Naive thymus-derived CD4-positive, alpha-beta T cell (primary cell): ENCODE measurements at places on chromosomes 2 and 18.

DNA sequence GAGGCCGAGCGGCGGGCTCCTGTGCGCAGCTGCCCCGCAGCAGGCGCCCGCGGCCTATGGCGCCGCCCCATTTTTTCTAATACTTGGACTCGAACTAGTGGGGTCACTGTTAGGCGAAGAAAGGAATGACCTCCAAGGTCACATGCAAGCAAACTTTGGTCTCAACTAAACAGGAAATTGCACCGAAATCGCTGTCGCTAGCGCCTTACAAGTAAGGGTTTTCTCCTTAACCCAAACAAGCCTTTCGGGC, 339 bp downstream of the ACAA2 start:
- DNase-seq = no peak
- peak overlapping the region; percentile 87 for H3K4me3 ChIP-seq
- no peaks in the 10 kb centered on the region for H3K36me3 ChIP-seq

GRCh38 chr18:20975077-20975476, 136.5 kb downstream of the ROCK1 start:
- H3K36me3 ChIP-seq = peaks cover 11% of the 10 kb centered on the region
- no peaks in the 10 kb centered on the region for H3K4me1 ChIP-seq
- DNase-seq = no peak
- H3K4me3 ChIP-seq = no peak overlapping the region
- no peak overlapping the region for H3K27ac ChIP-seq
- H3K27me3 ChIP-seq = no peaks in the 10 kb centered on the region

- H3K36me3 ChIP-seq = no peaks in the 10 kb centered on the region
- no peak for DNase-seq
- H3K27ac ChIP-seq = no peak within 1 kb of the TSS
- no peaks in the 10 kb centered on the region for H3K4me1 ChIP-seq
- H3K4me3 ChIP-seq = no peak within 1 kb of the TSS
These were observed at the start of gene KIF1A for GRCh38 chr2:240819858-240820606. TSS of gene KIF1A (minus strand) at chr2:240820219. CDS start at chr2:240797752, 22,467 bp downstream.

GRCh38 chr2:70750320-70750719, 17.7 kb downstream of the ADD2 start:
- H3K4me3 ChIP-seq = no peak overlapping the region
- H3K27ac ChIP-seq = no peak overlapping the region
- H3K36me3 ChIP-seq = no peaks in the 10 kb centered on the region
- no peaks in the 10 kb centered on the region for H3K27me3 ChIP-seq
- H3K4me1 ChIP-seq = no peaks in the 10 kb centered on the region
- no peak for DNase-seq

- H3K4me3 ChIP-seq = no peak overlapping the region
- no peak overlapping the region for H3K27ac ChIP-seq
- no peaks in the 10 kb centered on the region for H3K4me1 ChIP-seq
- no peaks in the 10 kb centered on the region for H3K36me3 ChIP-seq
- DNase-seq = no peak
- H3K27me3 ChIP-seq = no peaks in the 10 kb centered on the region
These were observed 22.3 kb upstream of the DYNC2LI1 start for GRCh38 chr2:43751476-43751990.

- no peaks in the 10 kb centered on the region for H3K4me1 ChIP-seq
- H3K36me3 ChIP-seq = no peaks in the 10 kb centered on the region
- DNase-seq = no peak
- H3K27me3 ChIP-seq = no peaks in the 10 kb centered on the region
These were observed 18.4 kb downstream of the STK25 start for GRCh38 chr2:241489733-241490680.

GRCh38 chr2:81901017-81901416, 1596.5 kb upstream of the LRRTM1 start:
- no peak overlapping the region for H3K27ac ChIP-seq
- no peaks in the 10 kb centered on the region for H3K36me3 ChIP-seq
- no peak overlapping the region for H3K4me3 ChIP-seq
- no peaks in the 10 kb centered on the region for H3K4me1 ChIP-seq

- no peak for DNase-seq
- H3K4me1 ChIP-seq = no peaks in the 10 kb centered on the region
- no peaks in the 10 kb centered on the region for H3K27me3 ChIP-seq
- H3K4me3 ChIP-seq = no peak overlapping the region
- no peaks in the 10 kb centered on the region for H3K36me3 ChIP-seq
These were observed 115.2 kb downstream of the GALNT3 start for GRCh38 chr2:165678882-165679281.

- no peak for DNase-seq
- H3K27me3 ChIP-seq = no peaks in the 10 kb centered on the region
- no peak overlapping the region for H3K27ac ChIP-seq
- H3K36me3 ChIP-seq = no peaks in the 10 kb centered on the region
These were observed 670.4 kb downstream of the KCNJ3 start for GRCh38 chr2:155368934-155369333.

DNA sequence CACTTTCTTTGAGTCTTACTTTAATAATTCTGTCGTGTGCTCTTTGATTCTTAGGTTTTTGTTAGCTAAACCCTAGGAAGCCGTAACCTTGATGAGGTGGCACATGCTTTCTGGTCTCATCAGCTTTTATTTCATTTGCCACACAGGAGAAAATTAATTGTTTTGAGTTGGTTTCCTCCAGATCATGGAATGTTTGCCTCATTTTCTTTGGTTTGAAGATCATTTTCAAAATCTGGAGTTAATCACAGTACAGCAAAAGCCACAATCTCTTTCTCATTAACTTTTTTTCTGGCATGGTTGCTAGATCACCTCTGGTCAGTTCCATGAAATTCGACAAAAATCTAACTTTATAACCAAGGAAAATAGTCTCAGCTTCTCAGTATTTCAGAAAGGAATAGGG, 182.9 kb downstream of the MYO1B start:
- no peak overlapping the region for H3K27ac ChIP-seq
- no peak for DNase-seq
- no peaks in the 10 kb centered on the region for H3K36me3 ChIP-seq
- H3K4me3 ChIP-seq = no peak overlapping the region
- H3K4me1 ChIP-seq = no peaks in the 10 kb centered on the region

GRCh38 chr2:37324786-37325624, at the start of gene PRKD3:
TSS of gene PRKD3 (minus strand) at chr2:37324833. CDS start at chr2:37316524, 8,309 bp downstream.
- no peaks in the 10 kb centered on the region for H3K27me3 ChIP-seq
- H3K4me3 ChIP-seq = peak within 1 kb of the TSS; percentile 75

DNA sequence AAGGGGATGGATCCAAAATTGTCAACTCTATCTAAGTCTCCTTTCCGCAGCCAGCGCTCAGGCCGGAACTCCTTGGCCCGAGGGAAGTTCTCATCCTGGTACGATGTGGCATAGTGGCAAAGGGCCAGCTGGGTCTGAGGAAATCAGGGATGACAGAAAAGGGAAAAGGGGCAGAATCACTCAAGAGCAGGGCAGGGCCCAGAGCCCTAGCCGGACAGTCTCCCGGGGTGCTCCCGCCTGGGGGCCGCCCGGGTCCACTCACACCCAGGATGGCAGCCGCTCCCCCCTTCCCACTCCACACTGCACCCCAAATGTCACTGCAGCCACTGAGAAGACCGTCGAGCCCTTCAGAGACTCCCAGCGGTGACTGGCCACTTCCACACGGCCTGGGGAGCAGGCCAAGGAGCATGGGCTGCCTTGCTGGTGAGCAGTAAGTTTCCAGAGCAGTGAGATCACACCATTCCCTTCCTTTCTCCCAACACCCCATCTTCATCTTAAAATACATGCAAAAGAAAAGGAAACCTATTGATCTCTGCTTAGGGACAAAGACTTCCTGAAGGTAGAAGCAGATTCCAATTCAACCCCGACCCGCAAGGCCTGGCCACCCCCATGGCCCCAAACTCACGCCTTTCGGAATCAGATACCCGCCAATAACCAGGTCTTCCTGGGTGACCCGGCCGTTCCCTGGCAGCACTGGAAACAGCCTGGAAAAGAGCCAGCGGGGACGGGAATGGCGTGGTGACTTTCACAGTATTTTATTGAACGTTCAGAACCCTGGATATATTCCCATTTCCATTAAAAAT, 26.7 kb downstream of the CYP27C1 start:
- H3K27ac ChIP-seq = no peak overlapping the region
- no peaks in the 10 kb centered on the region for H3K36me3 ChIP-seq
- H3K4me1 ChIP-seq = no peaks in the 10 kb centered on the region
- no peak for DNase-seq
- H3K27me3 ChIP-seq = no peaks in the 10 kb centered on the region

- H3K36me3 ChIP-seq = no peaks in the 10 kb centered on the region
- H3K27ac ChIP-seq = no peak overlapping the region
- H3K4me1 ChIP-seq = no peaks in the 10 kb centered on the region
- DNase-seq = no peak
- no peaks in the 10 kb centered on the region for H3K27me3 ChIP-seq
These were observed 98.2 kb downstream of the SOCS6 start for GRCh38 chr18:70387027-70387426.

DNA sequence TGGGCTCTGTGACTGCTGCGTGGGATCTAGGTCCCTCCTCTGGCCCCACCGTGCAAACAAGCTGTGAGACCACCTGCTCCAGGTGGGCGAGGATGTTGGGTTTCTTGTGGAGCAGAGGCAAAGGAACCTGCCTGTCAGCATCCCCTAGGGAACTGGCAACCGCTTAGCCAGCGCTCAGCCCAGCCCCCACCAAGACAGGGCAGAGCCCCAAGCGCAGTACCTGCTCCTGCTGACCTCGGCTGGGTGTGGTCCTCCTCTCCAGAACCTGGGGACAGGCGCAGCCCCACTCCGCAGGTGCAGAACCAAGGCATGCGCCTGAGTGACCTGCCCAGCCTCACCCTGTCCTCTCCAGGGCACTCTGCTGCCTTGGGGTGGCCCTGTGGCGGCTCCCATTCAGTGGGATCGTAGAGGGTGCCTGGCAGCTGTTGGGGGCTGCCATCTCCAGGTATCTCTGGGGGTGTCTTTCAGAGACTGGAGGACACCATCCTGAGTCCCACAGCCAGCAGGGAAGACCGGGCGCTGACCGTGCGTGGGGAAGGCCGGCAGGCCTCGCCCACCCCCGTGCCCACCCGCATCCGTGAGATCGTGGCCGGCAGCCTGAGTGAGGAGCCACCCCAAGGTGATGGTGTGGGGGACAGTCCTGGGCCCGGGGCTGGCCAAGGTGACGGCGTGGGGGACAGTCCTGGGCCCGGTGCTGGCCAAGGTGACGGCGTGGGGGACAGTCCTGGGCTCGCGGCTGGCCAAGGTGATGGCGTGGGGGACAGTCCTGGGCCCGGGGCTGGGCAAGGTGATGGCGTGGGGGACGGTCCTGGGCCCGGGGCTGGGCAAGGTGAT, 12.3 kb downstream of the CROCC2 start:
- H3K4me1 ChIP-seq = no peaks in the 10 kb centered on the region
- no peak overlapping the region for H3K27ac ChIP-seq
- no peaks in the 10 kb centered on the region for H3K36me3 ChIP-seq
- no peak overlapping the region for H3K4me3 ChIP-seq

GRCh38 chr18:14747513-14748474, at the start of gene ANKRD30B:
TSS of gene ANKRD30B (plus strand) at chr18:14748172. CDS start at chr18:14748420, 248 bp downstream.
- H3K27me3 ChIP-seq = no peaks in the 10 kb centered on the region
- no peaks in the 10 kb centered on the region for H3K4me1 ChIP-seq
- no peak for DNase-seq

DNA sequence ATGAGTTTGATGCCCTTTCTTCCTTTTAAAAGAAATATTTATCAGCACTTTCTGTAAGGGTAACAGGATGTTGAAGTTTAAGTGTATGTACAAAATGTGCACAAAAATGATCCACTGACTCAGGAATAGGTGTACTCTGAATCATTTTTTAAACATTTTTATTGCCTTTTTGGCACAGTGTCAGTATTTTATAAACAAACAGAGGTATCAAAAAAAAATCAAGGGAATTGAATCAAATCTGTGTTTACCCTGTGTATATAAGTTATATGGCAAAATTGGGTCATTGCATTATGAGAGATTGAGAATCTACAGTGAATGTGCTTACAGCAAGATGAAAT, 513.9 kb upstream of the NETO1 start:
- H3K27ac ChIP-seq = no peak overlapping the region
- no peaks in the 10 kb centered on the region for H3K36me3 ChIP-seq

GRCh38 chr2:170148161-170148560, 29.8 kb upstream of the MYO3B start:
- no peaks in the 10 kb centered on the region for H3K4me1 ChIP-seq
- H3K4me3 ChIP-seq = no peak overlapping the region
- no peak for DNase-seq
- H3K27ac ChIP-seq = no peak overlapping the region
- H3K36me3 ChIP-seq = no peaks in the 10 kb centered on the region

DNA sequence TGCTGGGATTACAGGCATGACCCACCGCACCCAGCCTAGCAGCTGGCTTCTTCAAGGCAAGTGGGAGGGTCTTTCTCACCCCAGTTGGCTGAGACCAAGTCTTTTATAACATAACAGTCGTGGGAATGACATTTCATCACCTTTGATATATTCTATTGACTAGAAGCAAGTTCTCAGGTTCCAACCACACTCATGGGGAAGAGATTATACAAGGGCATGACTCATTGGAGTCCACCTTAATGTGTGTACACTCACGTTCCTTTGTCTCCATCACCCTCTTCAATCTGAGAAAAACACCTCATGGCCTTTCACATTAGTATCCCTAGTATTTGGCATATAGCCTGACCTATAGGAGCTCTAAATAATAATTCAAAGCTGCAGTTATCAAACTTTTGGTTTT, 2.8 kb upstream of the BBS5 start:
- no peaks in the 10 kb centered on the region for H3K4me1 ChIP-seq
- no peaks in the 10 kb centered on the region for H3K36me3 ChIP-seq
- DNase-seq = no peak
- H3K4me3 ChIP-seq = no peak overlapping the region
- no peak overlapping the region for H3K27ac ChIP-seq
- no peaks in the 10 kb centered on the region for H3K27me3 ChIP-seq

- H3K27me3 ChIP-seq = no peaks in the 10 kb centered on the region
- no peaks in the 10 kb centered on the region for H3K36me3 ChIP-seq
- peaks cover 17% of the 10 kb centered on the region for H3K4me1 ChIP-seq
- DNase-seq = no peak
- no peak overlapping the region for H3K4me3 ChIP-seq
- no peak overlapping the region for H3K27ac ChIP-seq
These were observed 77.2 kb downstream of the CD28 start for GRCh38 chr2:203783496-203784203.

GRCh38 chr2:66030553-66030952, 404.4 kb upstream of the MEIS1 start:
- no peaks in the 10 kb centered on the region for H3K27me3 ChIP-seq
- H3K4me3 ChIP-seq = no peak overlapping the region
- DNase-seq = no peak
- no peak overlapping the region for H3K27ac ChIP-seq
